Nucleus accumbens (tissue), 56 donors: ENCODE measurements at places on chromosomes 4 and X.

DNA sequence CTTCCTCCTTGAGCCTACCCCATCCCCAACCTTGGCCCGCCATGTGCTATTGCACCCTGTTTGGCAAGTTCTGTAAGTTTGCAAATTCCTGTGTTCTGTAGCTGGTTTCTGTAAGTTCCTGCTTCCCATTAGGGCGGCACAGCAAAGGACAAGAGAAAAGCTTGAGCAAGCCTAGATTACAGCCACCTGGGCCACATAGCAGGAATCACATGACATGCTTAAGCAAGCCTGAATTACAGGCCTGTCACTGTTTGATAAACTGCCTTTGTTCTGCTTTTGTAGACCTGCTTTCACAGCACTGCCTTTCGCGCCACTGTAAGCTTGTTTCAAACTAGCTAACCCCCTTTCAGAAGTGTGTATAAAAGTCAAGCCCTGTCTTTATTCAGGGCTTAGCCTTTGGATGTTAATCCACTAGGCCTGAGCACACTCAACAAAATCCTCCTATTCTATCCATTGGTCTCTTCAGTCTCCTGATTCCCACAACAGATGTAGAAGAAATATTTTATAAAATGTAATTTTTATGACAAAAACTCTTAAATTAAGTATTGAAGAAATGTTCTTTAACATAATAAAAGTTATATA lies 906.8 kb upstream of the NDST4 start:
- no peak for DNase-seq

GRCh38 chr4:171279131-171279530 lies 534.1 kb upstream of the GALNTL6 start:
- DNase-seq, result no peak

DNA sequence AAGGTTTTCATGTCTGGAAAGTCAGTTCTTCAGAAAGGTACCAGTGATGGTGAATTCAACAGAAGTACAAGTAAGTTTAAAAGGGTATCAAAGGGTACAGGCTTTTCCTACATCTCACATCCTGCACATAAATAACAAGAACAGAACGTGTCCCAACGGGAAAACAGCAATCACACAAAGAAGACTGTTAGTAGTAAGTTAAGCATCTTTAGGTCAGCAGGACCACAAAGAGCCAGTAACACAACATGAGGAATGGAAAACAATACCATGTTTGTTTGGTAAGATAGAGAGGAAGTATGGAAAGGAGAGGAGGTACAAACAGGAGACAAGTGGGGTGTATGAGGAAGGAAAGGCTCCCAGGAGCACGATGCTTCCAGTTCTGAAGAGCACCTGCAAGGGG lies 43.2 kb downstream of the SAT1 start:
- no peak for DNase-seq

GRCh38 chr4:150411520-150411919 lies 170.4 kb upstream of the MAB21L2 start:
- DNase-seq, result no peak

DNA sequence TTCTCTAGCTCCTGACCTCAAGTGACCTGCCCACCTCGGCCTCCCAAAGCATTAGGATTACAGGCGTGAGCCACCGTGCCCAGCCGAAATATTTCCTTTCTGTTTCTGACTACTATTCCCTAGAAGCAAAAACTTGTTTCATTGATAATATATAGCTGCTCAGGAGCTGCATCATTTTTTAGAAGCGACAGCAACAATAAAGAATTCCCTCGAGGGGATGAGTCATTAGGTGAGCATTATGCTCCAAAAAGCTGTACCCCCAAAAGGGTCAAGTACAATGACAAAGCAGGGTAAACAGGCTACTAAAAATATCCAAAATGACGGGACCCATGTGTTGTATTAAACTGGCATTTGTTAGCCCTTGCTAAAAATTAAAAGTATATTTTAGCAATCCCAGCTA lies 67.0 kb downstream of the RBM47 start:
- no peak for DNase-seq

- DNase-seq, result no peak
Measured at GRCh38 chrX:43676971-43677572, 21.0 kb downstream of the MAOA start.

GRCh38 chr4:113531572-113531971 lies 230.0 kb downstream of the CAMK2D start:
- DNase-seq, result no peak

- no peak for DNase-seq
Measured at GRCh38 chr4:119299741-119300100, 22.2 kb downstream of the FABP2 start.

GRCh38 chrX:37349221-37350033 lies at the start of gene PRRG1:
Gene PRRG1 (plus strand): TSS chrX:37349364. CDS start chrX:37406250, 56,886 bp downstream.
- peak; percentile 82 for DNase-seq

- DNase-seq, result no peak
Measured at GRCh38 chr4:128517096-128517738, 229.6 kb upstream of the PGRMC2 start.

DNA sequence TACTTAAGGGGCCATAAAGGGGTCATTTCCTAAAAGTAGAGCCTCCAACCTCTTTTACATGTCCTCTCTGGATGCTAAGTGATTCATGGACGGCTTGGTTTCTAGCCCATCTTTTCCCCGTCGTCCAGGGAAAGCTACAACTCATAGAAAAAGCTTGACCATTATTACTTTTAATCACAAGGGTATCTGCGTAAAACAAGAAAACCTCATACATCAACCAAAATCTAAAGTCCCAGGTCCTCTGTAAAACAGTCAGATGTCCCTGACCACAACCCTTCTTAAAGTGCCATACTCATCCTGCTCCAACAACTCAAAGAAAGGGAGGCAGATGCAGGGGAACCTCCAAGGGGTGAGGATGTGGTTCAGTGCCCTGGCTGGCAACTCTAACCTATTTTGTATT lies 29.6 kb downstream of the ADGRA3 start:
- no peak for DNase-seq

DNA sequence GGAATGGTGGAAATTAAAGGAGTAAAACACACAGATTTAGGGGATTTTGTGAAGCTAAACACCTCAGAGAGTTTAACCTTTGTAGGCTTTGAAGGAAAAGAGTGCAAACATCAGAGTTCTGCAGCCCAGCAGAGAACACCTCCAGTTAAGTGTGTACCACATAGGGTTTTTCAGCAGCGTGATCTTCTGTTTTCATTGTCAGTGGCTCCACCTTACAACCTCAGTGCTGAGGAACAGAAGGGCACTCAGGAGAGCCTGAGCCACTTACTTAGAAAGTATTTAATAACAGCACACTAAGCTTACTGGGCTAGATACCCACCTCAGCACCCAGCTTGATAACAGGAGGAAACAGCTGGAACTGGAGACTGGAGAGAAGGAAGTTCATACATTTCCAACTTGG lies 2.0 kb upstream of the FBXW7 start:
- DNase-seq, result no peak

DNA sequence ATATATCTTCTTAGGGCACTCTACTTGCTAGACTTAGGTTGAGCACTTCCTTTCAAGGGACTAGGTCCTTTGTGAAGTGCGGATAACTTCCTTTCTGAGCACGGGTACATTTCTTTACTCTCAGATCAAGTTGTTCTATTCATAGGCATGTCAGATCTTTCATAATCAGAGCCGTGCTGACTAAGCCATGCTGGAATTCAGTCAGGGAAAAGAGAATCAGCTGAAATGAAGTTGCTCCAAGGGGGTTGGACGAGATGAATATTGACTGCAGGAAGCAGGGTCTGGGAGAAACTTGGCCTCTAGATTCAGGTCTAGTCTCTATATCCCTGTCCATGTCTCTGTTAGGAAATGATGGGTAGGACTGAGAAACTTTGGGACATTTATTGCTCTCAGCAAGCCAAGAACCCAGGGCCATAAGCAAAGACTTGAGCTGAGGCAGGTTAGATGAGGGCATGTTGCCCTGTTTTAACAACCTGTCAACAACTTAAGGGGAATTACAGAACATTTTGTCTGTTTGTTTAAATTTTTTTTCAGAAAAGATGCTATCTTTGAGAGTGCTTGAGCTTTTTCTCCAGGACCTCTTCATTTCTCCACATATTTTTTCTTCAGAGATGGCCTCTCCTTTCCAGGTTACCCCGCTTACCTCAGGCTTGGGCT lies 28.3 kb downstream of the AREG start:
- no peak for DNase-seq

DNA sequence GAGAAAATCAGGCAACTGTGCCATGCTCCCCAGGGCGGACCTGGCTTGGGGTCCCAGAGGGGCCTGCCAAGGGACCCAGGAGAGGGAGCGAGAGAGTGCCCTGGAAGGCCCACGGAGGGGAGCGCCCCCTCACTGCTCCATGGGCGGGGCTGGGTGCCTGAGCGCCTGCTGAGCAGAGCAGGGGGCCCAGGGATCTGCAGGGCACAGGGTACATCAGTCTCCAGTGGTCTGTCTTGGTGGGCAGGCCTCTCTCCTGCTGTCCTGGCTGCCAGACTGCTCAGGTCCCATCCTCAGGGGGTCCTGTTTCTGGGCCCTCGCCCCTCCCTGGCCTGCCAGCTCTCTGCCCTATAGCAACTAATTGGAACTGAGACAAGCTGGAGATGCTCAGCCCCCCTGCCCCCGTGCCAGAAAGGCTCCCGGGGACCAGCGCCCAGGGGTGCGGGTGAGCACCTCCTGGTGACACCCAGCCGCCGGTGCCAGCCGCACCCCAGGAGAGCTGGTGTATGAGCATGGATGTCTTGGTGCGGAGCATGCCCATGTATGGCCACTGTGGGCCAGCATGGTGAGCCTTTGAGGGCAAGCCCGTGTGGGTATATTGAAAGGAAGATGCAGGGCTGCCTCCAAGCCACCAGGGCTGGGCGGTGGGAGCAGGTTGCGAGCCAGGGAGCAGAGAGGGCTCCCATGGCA lies 1.3 kb downstream of the BGN start:
- DNase-seq, result no peak

- no peak for DNase-seq
Measured at GRCh38 chrX:132786217-132786616, 172.2 kb downstream of the HS6ST2 start.

DNA sequence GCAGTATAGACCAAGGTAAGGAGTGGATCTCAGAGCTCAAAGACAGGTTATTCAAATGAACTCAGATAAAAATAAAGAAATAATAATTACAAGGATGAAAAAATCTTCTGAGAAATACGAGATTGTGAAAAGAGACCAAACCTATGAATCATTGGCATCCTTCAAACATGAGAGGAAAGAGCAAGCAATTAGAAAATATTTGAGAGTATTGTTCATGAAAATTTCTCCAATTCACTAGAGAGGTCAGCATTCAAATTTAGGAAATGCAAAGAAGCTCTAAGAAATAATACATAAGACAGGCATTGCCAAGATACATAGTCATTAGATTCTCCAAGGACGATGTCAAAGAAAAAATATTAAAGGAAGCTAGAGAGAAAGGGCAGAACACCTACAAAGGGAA lies 93.5 kb upstream of the GALNTL6 start:
- no peak for DNase-seq

- no peak for DNase-seq
Measured at GRCh38 chrX:150770623-150771022, 77.4 kb downstream of the MTMR1 start.

DNA sequence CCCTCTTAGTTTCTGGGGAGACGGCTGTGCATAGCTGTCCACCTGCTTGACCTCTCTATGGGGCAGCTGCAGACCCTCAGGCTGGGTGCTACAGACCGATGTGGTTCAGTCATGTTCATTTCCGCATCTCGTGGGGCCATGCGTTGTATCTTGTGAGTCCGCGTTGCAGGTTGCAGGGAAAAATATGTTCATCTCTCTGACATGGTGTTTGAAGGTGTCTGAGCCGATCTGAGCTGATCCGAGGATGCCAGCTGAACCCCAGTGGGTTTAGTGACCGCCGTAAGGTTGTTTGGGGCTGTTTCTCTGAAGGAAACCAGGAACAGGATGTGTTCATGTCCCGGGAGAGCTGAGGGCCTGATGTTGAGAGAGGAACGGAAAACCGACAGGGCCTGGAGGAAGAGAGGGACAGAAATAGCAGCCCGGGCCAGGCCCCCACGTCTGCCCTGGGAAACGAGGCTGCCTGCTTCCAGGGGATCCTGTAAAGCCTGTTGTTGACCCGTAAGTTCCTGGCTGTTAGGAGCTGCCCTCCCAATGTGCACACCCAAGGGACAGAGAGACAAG lies 9.8 kb upstream of the P2RY8 start:
- no peak for DNase-seq

GRCh38 chr4:3285558-3286334 lies 7.1 kb upstream of the RGS12 start:
- no peak for DNase-seq

DNA sequence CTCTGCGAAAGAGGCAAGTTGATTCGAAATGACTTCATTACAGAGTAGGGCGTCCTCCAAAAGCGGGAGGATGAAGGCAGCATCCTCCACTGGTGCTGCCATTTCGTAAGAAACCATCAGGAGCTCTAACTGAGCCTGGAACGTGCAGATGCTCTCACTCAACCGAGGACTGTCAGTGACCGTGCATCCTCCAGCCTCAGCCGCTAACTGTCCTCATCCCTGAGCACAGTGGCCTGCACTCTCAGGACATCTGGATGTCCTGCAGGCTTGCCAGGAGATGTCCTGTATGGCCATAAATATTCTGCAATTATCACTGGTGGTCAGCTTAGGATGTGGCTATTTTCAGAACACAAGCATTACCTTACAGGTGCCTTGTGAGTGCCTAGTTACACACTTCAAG lies 107.1 kb upstream of the ADRA2C start:
- no peak for DNase-seq

GRCh38 chr4:125526420-125526819 lies 211.7 kb downstream of the FAT4 start:
- no peak for DNase-seq

GRCh38 chrX:9278475-9279233 lies 186.2 kb upstream of the TBL1X start:
- no peak for DNase-seq

DNA sequence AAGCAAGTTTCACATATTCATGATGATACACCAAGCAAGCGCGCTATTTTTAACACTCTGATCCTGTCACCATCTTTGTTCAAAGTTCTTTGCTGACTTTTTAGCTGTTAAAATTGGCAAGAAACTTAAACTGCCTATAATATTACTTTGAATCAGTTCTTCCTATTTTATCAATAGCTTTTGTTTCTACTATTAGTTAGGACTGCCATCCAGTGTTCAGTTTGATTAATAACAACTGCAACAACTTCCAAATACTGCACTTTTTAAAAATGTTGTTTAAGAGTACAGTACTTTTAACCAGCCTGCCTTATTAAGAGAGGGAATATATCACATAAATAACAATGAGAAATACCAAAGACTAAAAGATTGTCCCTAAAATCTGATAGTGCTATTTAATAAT lies 614.3 kb downstream of the FAM133A start:
- no peak for DNase-seq

- DNase-seq, result no peak
Measured at GRCh38 chrX:26649534-26649933, 433.6 kb downstream of the MAGEB5 start.
